ENCODE measurements at places on chromosomes 12 and 14.

GRCh38 chr14:33414041-33414440 lies 475.4 kb downstream of the NPAS3 start:
- DNase-seq, result no peak

GRCh38 chr12:123867141-123867540 lies 105.0 kb downstream of the DNAH10 start:
- no peak for DNase-seq

- DNase-seq, result no peak
Measured at GRCh38 chr14:57089901-57090300, 178.8 kb downstream of the EXOC5 start.

DNA sequence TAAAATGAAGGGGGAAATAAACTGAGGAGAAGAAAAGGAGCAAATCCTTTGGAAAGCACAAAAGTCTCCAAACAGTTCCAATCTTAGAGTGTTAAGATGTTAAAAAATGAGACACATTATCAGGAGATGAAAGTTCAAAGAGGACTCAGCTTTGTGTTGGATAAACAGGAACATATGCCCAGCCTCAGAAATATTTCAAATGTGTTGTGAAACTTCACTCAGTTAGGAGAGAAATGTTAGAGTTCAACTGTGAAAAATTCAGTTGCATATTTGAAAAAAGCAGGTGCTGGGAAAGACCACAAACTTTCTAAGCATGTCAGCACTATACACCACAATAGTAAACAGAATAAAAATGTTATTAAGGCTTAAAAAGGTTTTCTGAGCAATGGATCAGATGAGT lies 136.8 kb upstream of the PRKD1 start:
- no peak for DNase-seq

- DNase-seq, result no peak
Measured at GRCh38 chr14:31950764-31951637, 126.1 kb upstream of the ARHGAP5 start.

DNA sequence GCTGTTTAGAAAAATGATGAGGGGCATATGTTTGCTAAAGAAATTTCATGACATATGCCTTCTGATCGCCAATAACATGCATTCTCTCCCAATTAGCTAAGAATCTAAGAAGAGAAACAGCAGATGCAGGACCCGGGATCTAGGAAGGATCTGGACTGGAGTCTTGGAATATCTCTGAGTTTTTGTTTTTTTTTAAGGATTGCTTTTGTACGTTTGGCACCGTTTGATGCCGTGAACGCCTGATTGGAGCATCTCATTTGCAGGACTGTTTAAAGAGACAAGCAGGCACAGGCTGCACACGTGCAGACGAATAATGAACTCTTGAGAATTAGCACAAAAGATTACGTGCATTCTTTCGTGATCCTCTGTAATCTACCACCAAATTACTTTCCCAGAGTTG lies 13.6 kb downstream of the EML1 start:
- no peak for DNase-seq

- DNase-seq, result no peak
Measured at GRCh38 chr12:46556819-46557524, 184.4 kb upstream of the SLC38A2 start.

DNA sequence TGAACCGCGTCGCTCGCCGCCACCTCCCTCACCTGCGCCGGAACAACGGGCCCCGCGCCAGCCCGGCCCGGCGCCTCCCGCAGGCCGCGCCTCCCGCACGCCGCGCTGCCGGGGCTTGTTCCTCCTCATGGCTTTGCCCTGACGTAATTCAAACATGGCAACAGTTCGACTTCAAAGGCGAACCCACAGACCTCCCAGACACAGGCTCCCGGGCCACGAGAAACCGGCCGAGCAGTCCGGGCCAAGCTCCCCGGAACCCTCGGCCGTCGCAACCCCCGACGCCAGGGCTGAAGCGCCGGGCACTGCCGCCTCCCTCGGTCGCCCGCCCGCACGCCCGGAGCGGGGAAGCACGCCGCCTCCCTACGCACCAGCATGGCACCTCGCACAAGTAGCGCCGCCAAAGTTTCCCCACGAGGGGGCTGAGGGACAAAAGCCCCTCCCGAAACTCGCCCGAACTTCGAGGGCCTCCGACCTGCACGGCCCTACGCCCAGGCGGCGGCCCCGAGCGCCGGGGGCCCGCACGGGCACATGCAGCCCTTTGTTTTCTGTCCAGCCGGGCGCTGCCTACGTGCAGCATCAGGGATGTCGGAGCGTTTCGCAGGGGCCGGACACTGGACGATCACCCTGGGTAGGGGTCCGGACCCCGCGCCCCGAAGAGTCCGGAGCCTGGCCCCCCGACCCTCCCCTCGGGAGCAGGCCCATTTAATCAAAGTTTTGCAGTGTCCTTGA lies 1.7 kb downstream of the SINHCAF start:
- DNase-seq, result peak; percentile 75

- no peak for DNase-seq
Measured at GRCh38 chr12:81077686-81078441, at the start of gene ACSS3. Gene ACSS3, plus strand, starts transcription at chr12:81078079. Its CDS starts 42 bp downstream, at chr12:81078121.

DNA sequence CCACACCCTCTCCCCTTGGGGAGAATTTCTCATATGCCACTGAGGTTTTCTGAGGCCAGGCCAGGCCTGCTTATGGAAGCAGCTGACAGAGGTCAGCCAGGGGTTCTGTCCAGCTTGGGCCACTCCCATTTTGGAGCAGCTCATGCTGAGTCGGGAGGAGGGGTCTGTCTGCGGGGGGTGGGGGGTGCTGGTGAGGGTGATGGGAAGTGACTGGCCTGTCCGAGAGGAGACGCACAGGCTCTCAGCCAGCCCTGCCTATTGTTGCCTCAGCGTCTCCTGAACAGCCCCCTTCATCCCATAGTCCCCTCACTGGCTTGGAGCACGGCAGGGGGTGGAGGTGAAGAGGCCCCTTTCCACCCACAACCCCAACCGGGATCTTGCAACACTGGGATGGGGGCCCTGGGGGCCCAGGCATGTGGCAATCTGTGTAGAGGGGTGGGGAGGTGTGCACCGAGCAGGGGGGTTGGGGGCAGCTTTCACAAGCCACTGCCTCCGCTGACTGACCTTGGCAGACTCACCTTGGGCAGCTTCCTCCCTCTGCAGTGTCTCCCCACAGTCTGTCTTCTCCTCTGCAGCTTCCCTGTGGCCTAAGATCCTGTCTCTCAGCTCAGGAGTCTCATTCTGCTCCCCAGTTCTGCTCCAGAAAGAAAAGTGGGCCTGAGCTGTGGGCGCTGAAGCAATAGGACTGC lies 5.5 kb downstream of the CEBPE start:
- DNase-seq, result no peak

GRCh38 chr14:103423050-103423461 lies 37.8 kb downstream of the MARK3 start:
- DNase-seq, result no peak

DNA sequence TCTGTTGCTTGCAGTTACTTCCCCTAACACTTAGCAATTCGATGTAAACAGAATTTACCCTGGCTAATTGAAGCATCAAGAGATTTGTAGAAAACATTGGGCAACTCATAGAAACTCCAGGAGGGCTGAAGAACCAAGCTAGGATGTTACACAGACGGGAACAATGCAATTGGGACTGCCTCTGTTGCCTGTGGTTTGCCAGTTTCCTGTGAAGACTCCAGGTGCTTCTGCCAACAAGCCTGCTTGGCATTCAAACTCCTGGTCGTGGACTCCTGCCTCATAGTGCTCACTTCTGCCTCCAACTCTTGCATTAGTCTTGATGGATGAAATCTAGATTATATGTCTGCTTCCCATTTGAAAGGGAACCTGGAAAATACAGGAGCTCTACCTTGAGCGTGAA lies 246.0 kb downstream of the BMP4 start:
- no peak for DNase-seq

DNA sequence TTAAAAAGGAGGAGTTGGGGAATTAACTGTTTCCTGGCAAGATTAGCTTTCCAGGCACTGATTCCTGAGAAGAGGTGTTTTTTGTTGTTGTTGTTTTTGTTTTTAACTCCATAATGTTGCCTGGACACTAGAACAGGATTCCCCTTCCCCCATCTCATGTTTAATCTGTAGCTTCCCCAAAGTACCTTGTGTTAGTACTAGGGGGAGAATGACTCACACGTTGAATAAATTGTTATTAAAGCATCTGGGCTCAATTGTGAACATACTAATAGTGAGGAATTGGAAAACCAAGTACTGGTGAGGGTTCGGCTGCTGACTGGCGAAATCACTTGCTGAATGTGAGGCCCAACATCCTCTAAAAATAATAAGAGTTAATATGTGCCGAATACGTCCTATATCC lies 1.3 kb upstream of the GNG2 start:
- DNase-seq, result no peak
